Effector memory CD4-positive, alpha-beta T cell (primary cell): ENCODE measurements at places on chromosomes 3 and 15.

- no peak overlapping the region for H3K4me3 ChIP-seq
- peaks cover 35% of the 10 kb centered on the region for H3K4me1 ChIP-seq
- H3K36me3 ChIP-seq, result no peaks in the 10 kb centered on the region
- no peak for DNase-seq
- no peaks in the 10 kb centered on the region for H3K27me3 ChIP-seq
- no peak overlapping the region for H3K27ac ChIP-seq
Observed at GRCh38 chr15:70560617-70561328, 202.6 kb downstream of the UACA start.

DNA sequence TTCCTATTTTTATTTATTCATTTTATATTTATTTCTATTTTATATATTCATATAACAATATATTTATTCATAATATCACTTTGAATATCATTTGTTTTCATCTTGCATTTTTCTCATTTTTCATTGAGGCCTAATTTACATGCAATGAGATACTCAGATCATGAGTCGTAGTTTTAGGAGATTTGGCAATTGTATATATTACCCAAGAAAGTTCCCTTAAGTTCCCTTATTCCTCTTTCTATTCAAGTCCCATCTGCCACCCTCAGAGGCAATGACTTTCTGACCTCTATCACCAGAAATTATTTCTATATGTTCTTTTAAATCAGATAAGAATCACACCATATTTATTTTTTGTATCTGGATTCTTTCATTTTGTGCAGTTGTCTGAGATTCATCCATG lies 329.1 kb upstream of the TPRG1 start:
- no peaks in the 10 kb centered on the region for H3K27me3 ChIP-seq
- H3K4me1 ChIP-seq, result no peaks in the 10 kb centered on the region
- H3K4me3 ChIP-seq, result no peak overlapping the region
- no peak for DNase-seq
- no peaks in the 10 kb centered on the region for H3K36me3 ChIP-seq
- no peak overlapping the region for H3K27ac ChIP-seq

GRCh38 chr3:112353365-112353764 lies 20.4 kb downstream of the CD200 start:
- no peak overlapping the region for H3K4me3 ChIP-seq
- no peak for DNase-seq
- no peak overlapping the region for H3K27ac ChIP-seq

DNA sequence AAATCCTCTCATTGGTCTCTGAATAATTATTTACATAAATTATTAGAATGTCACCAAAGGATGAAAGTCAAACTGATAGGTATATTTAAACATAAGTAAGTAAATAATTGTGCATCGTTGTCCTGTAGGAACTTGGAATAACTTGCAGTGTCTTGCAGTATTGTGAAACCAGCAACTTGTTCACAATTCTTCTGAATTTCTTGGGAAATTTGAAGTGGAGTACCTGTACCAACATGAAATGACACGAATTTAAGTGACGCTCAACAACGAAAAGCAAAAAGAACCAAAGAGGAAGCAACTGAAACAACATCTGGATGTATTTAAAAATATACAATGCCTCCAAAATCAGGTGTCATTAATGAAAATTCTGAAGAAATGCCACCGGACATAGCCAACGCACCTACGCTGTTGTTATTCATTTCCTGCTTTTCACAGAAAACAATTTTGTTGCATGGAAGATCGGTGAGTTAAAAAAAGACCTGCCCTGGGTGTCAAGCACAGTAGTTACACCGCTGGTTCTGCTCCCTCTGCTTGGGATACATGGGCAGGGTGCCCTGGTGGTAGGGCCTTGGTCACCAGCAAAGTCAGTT lies 112.5 kb downstream of the RPLP1 start:
- H3K27me3 ChIP-seq, result no peaks in the 10 kb centered on the region
- no peaks in the 10 kb centered on the region for H3K4me1 ChIP-seq
- DNase-seq, result no peak
- no peak overlapping the region for H3K4me3 ChIP-seq
- no peaks in the 10 kb centered on the region for H3K36me3 ChIP-seq
- H3K27ac ChIP-seq, result no peak overlapping the region

DNA sequence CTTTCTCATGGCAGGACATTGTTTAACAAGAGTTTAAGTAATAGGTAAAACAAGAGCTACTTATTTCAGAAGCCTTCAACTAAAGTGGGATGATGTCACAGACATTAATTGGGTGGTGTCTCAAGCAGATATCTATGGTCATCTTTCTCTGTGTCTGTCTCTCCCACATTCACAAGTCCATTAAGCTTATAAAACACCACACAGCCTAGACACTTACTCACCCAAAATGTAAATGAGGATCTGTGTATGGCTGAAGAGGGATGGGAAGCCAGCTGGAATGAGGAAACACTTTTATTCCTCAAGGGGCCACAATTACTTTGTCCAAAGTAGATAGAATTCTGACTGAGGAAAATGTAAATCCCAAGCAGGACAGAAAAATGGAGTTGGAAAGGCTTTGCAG lies 183.8 kb downstream of the THRB start:
- H3K27ac ChIP-seq, result no peak overlapping the region
- no peaks in the 10 kb centered on the region for H3K4me1 ChIP-seq

DNA sequence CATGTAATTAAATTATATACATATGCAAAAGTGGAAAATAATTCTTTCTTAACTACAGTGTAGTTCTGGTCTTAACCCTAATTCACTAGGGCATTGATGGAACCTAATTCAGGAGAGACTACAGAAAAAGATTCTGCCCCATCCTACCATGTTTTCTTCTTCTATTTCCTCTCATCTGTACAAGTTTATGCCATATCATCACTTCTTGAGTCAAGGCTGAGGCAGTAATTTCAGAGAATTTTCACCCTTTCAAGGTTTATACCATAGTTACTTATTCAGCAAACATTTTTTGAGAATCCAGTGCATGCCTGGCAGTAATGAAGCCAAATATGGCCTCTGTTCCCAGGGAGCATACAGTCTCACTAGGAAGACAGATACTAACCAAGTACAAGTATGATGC lies 33.4 kb downstream of the SHOX2 start:
- H3K27me3 ChIP-seq, result no peaks in the 10 kb centered on the region
- H3K36me3 ChIP-seq, result no peaks in the 10 kb centered on the region
- no peak overlapping the region for H3K4me3 ChIP-seq
- no peak for DNase-seq
- H3K4me1 ChIP-seq, result no peaks in the 10 kb centered on the region

DNA sequence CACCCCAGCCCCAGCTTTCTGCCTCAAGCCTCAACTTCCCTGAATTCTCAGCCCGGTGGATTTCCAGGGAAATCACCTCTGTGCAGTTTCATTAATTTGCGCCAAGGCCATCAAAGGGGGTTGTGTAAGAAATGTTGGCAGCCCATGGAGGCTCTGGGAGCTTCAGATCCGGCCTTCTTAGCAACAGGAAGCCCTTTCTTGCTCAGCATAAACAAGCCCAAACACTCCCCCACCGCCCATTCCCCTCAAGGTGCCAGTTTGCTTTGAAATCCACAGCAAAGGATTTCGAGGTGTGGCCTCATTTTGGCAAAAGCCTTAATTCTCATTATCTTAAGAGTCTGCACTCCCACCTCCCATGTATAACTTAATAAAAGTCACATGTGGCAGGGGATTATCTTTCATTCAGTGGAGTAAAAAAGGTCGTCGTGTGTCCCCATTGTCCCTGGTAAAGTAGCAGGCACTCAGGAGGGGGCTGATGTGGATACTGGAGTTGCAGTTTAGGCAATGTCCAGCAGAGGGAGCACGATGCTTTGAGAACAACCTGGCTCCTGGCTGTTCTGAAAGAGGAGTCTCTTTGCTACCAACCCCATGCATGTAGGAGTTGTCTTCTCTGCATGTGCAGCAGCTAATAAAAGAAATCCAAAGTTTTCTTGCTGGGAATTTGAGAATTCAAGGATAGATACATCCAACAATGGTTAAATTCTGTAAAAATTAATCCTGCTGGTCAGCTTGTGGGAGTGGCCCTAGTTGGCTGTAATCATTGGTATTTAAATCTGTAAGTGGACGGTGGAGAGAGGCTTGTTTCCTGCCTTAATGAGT lies 39.5 kb downstream of the EBLN2 start:
- H3K36me3 ChIP-seq, result no peaks in the 10 kb centered on the region
- H3K4me1 ChIP-seq, result no peaks in the 10 kb centered on the region
- no peaks in the 10 kb centered on the region for H3K27me3 ChIP-seq
- peak; percentile 37 for DNase-seq

- no peaks in the 10 kb centered on the region for H3K36me3 ChIP-seq
- H3K27me3 ChIP-seq, result no peaks in the 10 kb centered on the region
- H3K4me1 ChIP-seq, result no peaks in the 10 kb centered on the region
Observed at GRCh38 chr15:83174891-83175290, 32.7 kb downstream of the HDGFL3 start.

DNA sequence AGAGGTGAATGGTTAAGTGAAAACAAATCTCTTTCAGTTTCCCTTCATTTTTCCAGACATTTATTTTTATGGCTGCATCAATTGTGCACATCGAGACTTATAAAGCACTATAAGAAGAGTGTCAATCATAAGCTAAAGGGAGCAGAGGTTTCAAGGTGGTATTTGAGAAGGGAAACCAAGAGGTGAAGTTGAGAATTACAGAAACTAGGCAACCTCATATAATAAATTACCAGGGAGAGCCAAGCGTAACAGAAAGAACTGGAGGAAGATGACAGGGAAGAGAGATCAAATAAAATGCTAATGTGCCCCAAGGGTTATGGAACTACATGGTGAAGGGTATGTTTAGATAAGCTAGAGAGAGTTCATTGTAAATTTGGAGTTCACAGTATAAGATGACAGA lies 6.3 kb upstream of the CCDC54 start:
- DNase-seq, result no peak
- H3K4me1 ChIP-seq, result no peaks in the 10 kb centered on the region
- H3K4me3 ChIP-seq, result no peak overlapping the region
- no peak overlapping the region for H3K27ac ChIP-seq
- no peaks in the 10 kb centered on the region for H3K27me3 ChIP-seq
- H3K36me3 ChIP-seq, result no peaks in the 10 kb centered on the region

DNA sequence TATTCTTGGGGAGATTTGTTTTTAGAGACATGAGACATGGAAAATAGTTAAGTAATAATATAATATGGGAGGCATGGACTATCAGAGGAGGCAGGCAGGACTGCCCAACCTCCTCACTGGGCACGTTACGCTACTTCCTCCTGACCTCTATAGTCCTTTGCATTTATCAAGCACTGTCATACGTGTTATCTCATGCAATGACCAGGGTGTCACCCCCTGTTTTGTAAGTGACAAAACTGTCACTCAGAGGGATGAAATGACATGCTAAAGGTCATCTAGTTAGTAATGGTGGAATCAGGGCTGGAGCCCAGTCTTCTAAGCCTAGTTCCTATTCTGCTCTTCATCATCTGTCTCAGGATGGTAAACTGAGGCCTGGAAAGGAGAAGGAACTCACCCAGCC lies 66.7 kb downstream of the ST6GAL1 start:
- H3K4me1 ChIP-seq, result no peaks in the 10 kb centered on the region
- H3K36me3 ChIP-seq, result peaks cover 4% of the 10 kb centered on the region
- no peak for DNase-seq
- no peaks in the 10 kb centered on the region for H3K27me3 ChIP-seq
- no peak overlapping the region for H3K4me3 ChIP-seq

GRCh38 chr15:62066663-62067447 lies at the start of gene C2CD4A:
TSS of gene C2CD4A (plus strand) at chr15:62066977. CDS start at chr15:62067614, 637 bp downstream.
- no peaks in the 10 kb centered on the region for H3K27me3 ChIP-seq
- peaks cover 13% of the 10 kb centered on the region for H3K4me1 ChIP-seq
- H3K36me3 ChIP-seq, result no peaks in the 10 kb centered on the region
- H3K4me3 ChIP-seq, result peak within 1 kb of the TSS; percentile 66
- no peak within 1 kb of the TSS for H3K27ac ChIP-seq

DNA sequence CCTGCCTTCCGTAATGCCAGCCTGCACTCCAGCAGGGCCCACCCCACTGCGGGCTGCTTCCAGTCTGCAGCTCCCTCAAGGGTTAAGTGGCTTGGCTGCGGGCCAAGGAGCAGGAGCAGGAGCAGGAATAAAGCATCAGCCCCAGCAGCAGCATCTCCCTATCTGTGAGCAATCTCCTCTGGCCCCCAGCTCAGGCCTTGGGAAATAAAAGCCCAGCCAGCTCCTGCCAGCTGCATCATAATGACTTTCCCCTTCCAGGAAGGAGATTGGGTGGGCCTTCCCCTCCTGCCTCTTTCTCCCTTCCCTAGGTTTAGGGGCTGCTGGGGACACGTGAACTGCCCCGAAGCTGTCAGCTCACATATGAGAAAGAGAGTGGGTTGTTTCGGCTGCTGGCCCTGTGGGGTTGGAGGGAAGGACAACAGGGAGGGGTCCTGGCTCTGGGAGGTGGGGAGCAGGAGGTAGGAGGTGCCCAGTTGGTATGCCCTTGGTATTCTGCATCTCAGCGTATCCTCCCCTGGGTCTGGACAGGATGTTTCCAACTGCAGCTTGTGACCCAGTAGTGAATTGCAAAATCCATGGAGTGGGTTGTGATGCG lies 34.6 kb upstream of the FGD5 start:
- no peak for DNase-seq
- no peaks in the 10 kb centered on the region for H3K27me3 ChIP-seq
- H3K36me3 ChIP-seq, result no peaks in the 10 kb centered on the region
- H3K4me1 ChIP-seq, result no peaks in the 10 kb centered on the region
- H3K27ac ChIP-seq, result no peak overlapping the region
- H3K4me3 ChIP-seq, result no peak overlapping the region

- H3K27me3 ChIP-seq, result no peaks in the 10 kb centered on the region
- no peak overlapping the region for H3K4me3 ChIP-seq
- H3K27ac ChIP-seq, result no peak overlapping the region
Observed at GRCh38 chr3:46495901-46496456, 1.8 kb upstream of the RTP3 start.

GRCh38 chr15:80468796-80469195 lies 64.6 kb downstream of the ARNT2 start:
- no peak overlapping the region for H3K27ac ChIP-seq
- no peak overlapping the region for H3K4me3 ChIP-seq
- H3K4me1 ChIP-seq, result no peaks in the 10 kb centered on the region
- no peak for DNase-seq
- H3K27me3 ChIP-seq, result peaks cover 1% of the 10 kb centered on the region
- H3K36me3 ChIP-seq, result no peaks in the 10 kb centered on the region

GRCh38 chr3:110579840-110580550 lies 491.6 kb upstream of the NECTIN3 start:
- H3K27ac ChIP-seq, result no peak overlapping the region
- H3K4me1 ChIP-seq, result no peaks in the 10 kb centered on the region
- no peaks in the 10 kb centered on the region for H3K36me3 ChIP-seq
- H3K27me3 ChIP-seq, result no peaks in the 10 kb centered on the region
- DNase-seq, result no peak

GRCh38 chr15:71792521-71792920 lies 17.8 kb upstream of the NR2E3 start:
- no peaks in the 10 kb centered on the region for H3K27me3 ChIP-seq
- no peaks in the 10 kb centered on the region for H3K36me3 ChIP-seq
- no peaks in the 10 kb centered on the region for H3K4me1 ChIP-seq
- H3K27ac ChIP-seq, result no peak overlapping the region
- no peak overlapping the region for H3K4me3 ChIP-seq
- no peak for DNase-seq
